ENCODE measurements at places on chromosomes 3 and 15.

DNA sequence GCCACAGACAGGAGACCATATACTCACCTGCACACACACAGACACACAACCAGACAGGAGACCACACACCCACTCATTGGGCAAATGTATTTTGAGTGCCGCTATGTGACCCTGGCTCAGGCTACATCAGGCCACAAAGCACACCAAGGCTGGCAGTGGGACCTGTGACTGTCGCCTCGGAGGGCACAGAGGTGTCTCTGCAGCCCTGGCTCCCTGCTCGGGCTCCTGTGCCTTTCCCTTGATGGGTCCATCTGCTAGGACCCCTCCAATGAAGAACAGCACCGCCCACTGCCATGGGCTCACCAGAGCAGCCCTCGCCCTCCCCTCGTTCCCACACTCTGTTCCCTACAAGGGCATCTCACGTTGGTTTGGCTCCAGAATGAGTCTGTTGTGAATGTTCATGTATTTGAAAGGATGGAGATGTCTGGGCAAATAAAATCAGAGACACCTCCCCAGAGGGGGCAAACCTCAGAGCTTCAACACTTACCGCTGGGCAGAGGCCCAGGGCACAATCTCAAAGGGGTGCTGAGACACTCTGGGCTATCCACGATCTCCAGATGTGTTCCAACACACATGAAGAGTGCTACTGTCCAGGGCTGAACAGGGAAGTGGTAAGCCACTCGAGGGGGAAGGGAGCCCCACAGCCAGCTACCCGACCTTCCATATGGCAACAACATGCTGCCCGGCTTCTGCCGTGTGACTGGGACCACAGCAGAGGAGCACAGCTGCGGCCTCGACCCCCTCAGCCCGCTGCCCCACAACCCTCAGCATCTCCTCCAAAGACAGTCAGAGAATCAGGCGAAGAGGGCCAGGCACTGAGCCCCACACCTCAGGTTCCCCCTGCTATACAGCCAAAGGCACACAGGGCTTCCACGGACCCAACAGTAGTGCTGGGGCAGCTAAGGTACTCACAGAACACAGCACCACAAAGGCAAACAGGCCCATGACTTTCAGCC is 74.9 kb downstream of the OCA2 start:
- DNase-seq = no peak

- no peak for DNase-seq
These were observed 108.7 kb downstream of the ITPR1 start for GRCh38 chr3:4601892-4602291.

DNA sequence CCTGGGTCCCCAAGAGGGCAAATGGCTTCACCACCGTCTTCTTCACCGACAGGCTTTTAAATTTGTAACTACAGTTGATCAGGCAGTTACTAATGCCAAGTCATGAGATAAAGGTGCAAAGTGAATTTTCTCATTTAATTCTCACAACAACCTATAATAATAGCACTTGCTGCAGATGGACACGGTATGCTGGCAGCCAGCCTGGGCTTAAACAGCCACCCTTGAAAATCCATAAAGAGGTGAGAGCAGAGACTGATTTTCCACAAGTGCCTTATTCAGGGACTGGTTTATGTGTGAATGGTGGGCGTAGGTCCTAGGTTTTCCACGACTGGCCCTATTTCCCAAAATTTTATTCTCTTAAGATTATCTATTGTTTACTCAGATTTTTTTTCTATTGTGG is 117.8 kb downstream of the RAB11A start:
- no peak for DNase-seq

DNA sequence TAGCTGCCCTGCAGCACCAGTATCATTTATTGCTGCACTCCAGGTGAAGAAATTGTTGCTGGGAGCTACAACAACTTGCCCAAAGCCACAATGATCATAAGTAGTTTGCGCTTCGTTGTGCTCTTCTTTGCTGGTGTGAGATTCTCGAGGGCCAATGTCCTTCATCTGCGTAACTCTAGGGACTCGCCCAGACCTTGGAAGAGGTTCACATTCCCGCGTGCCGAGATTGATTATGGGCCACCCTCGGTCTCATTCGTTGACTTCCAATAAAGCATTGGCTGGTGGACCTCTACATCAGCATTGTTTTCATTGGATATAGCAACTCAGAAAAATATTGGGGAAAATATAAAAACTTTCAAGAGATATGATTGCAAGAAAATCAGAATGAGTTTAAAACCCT is 423 bp upstream of the PHLDB2 start:
- no peak for DNase-seq

DNA sequence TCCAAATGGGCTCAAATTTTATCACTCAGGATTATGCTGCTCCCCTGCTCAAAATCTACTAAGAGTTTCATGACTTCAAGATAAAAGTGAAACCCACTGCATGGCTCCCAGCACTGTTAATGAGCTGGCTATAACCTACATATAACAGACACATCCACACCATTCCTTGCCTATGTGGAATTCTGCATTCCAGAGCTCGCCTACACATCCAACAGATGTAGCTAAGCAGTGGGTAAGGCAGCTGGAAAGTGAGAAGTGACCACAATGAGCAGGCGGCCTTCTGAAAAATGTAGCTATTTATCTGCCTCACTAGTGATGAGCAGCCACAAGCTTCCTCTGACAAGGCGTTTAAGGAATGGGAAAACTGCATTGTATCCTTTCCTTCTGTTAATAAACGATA is 92.0 kb upstream of the TRIM42 start:
- no peak for DNase-seq

DNA sequence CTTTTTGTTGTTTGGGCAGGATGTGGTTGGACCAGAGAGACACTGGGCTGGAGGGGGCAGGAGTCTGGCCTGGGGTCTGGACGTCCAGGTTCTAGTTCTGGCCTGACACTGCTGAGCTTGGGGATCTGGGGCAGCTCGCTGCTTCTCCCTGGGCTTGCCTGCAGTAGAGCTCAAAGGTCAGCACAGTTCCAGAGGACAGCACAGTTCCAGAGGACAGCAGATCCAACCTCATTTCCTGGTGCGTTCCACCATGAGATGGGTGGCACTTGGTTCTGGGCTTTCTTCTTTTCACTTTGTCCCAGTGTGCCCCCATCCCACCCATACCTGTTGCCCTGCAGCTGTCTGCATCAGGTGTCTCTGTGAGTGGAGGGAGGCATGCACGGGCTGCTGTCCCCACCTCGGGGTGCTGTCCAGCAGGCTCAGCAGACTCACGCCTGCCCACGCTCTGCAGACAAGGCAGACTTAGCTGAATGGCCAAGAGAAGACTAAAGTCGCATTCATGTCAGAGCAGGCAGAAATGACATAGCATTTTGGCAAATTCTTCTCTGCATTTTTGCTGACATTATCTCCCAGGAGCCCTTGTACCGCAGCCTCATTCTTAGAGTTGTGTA is 16.7 kb downstream of the CACNA2D3 start:
- DNase-seq = no peak
